OCI-M1 (cell line): ENCODE measurements at places on chromosomes 16 and 17.

GRCh38 chr17:31573047-31573446 lies 181.6 kb downstream of the RAB11FIP4 start:
- DNase-seq = no peak

- peak; percentile 78 for DNase-seq
Observed at GRCh38 chr17:78725448-78726021, 56.5 kb downstream of the CYTH1 start.

- no peak for DNase-seq
Observed at GRCh38 chr17:80291691-80292487, 31.2 kb downstream of the RNF213 start.

DNA sequence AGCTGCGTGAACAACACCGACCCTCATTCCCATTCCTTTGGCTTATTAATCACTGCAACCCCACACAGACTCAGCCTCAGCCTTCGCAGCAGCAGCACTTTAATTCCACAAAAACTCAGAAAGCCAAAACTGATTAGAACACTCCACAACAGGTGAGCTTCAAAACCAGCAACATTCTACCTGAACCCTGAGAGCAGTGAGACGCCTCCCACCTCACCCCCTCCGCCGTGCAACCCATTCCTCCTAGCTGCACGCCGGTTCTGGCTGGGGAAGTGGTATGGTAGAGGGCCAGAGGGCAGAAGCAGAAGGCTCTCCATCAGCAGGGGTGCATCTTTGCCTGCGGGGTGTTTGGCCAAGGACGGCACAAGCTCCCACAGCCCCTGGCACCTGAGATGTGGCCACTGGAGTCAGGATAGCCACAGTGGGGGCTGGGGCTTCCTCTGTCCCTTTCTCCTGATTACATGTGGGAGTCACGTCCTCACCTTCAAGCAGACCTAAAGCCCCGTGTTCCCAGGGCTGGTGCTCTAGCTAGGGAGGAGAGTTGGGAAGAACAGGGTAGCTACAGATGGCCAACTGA lies 1.6 kb downstream of the BORCS6 start:
- no peak for DNase-seq

DNA sequence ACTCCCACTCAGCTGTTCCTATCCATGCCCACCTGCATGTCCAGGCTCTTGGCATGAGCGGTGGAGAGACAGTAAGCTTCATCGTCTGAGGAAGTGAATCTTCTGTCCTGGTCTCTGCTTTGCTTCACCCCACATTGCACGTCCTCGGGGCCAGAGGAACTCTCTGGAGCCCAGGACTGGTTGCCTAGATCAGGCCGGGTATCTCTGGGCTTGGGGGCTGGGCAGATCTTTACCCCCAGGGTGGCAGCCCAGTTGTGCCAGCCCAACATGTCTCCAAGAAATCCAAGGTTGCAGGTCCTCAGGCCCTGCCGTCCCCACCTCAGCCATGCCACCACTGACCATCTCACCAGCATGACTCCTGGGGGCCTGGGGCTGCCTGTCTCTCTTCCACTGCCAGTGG lies 58.3 kb downstream of the BEAN1 start:
- no peak for DNase-seq

GRCh38 chr17:50967795-50968194 lies 101.6 kb upstream of the TOB1 start:
- no peak for DNase-seq

GRCh38 chr16:87550495-87550961 lies 51.8 kb upstream of the JPH3 start:
- peak; percentile 43 for DNase-seq

GRCh38 chr16:66751053-66751302 lies 431 bp downstream of the DYNC1LI2 start:
- DNase-seq = no peak

DNA sequence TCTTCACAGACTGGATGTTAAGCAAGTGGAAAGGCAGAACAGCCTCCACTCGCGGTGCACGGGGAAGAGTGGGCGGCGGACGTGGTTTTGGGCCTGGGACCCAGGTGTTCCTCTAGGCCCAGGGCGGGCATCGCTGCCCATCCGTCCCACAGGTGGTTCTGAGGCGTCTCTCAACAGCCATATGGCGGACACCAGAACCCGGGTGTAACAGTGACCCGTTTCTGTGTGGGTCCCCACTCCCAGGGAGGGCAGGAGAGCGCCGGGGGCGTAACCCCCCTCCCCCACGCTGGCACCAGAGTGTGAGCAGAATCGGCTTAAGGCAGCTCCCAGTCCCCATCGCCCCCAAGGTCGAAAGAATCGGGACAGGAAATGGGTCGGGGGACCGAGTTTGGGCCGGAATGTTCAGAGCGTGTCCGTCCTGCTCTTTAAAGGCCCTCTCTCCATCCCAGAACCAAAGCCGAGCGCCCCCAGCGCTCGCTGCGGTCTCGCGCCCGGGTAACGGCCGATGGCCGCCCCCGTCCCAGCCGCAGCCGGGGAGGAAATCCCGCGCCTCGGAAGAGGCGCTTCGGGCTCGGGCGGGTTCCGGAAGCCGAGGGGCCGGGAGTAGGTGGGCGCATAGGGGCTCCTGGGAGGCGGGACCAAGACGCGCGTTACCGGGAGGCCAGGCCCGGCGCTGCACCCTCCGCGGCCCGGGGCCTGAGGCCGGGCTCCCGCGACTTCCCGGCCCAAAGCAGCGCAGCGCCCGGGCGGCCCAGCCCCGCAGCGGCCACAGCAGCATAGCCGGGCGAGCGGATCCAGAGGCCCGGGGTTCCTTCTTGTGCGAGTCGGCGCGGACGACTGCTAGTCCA lies at the start of gene TK2:
TK2 (minus strand) TSS at position 839 of the 848 bp plus-strand sequence; CDS start at position 778, 61 bp downstream.
- DNase-seq = peak; percentile 76

- no peak for DNase-seq
Observed at GRCh38 chr17:4198995-4199394, 56.0 kb downstream of the CYB5D2 start.

DNA sequence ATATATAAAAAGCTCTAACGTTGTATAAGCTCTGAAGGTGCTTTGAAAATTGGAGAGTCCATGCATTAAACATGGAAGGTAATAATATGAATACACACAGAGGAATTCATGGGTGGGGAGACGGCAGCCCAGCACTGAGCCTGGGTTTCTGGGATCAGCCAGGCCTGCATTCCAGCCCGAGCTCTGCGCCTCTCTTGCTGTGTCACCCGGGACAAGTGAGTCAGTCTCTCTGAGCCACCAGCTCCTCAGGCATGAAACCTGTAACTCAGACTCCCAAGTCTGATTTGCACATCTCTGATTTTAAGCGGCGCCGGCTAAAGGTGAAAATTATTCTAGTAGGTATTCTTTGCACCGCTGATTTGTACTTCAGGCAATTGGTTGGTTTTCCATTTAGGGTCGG lies 238.8 kb downstream of the MRTFB start:
- no peak for DNase-seq

GRCh38 chr17:65455972-65456343 lies 105.5 kb downstream of the AXIN2 start:
- no peak for DNase-seq

- DNase-seq = no peak
Observed at GRCh38 chr16:70782237-70782636, 18.7 kb downstream of the VAC14 start.

GRCh38 chr16:69431948-69432468 lies 7.6 kb downstream of the CYB5B start:
- no peak for DNase-seq

DNA sequence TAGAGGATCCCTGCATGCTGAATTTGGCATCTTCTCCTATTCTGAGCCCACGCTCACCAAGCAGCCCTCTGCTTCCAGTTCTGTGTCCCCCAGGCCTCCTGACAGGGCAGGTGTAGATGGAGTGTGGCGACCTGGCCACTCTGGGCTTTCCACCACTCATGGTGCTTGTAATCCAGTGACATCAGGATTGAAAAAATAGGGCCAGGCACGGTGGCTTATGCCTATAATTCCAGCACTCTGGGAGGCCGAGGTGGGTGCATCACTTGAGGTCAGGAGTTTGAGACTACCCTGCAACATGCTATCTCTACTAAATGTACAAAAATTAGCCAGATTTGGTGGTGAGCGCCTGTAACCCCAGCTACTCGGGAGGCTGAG lies 29.4 kb downstream of the UNK start:
- DNase-seq = no peak

GRCh38 chr16:88687676-88688012 lies 1.3 kb upstream of the SNAI3 start:
- DNase-seq = no peak

DNA sequence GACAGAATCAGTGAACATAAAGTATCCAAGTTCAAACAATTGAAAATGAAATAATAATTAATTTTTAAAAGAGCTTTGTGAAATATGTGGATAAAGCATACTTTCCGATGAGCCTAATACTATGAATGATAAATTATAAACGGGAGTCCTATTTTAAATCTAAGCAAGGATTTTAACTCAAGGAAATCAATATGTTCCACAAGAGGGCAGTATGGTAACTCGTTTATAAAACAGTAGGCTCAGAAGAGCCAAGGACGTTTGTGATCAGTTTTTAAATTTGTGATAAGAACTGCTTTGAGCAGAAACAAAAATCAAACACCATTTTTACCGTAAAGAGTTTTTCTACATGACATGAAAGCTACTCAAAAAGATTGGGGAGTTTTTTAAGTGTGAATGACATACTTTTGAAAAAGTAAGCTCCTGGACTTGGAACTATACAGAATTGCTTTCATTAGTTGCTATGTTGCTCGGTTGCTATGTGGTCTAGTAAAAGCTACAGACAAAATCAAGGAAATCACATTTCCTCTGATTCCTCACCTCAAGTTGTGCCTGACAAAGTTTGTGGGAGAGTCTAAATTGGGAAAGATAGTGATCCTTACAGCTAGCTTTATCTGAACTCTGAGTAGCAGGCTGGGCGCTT lies 11.8 kb upstream of the TEKT1 start:
- peak; percentile 91 for DNase-seq

DNA sequence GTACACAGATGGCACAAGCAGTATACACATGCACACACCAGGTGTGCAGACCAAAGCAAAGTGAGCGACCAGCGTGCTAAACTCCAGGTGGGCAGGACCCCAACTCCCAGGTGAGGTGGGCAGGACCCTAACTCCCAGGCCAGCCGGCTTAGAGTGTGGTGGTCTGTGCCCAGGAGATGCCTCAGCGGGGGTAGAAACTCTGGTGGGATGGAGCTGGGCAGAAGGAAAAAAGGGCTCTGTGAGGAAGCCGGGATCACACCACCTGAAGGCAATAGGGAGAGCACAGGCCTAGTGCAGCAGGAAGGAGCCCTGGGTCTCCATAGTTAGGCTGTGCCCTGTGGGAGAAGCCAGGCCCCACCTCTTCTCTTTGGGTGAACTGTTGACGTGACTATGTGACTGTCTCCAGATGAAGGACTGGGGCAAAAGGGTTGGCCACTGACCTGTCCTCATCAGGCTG lies 1.6 kb upstream of the FOXJ1 start:
- no peak for DNase-seq

GRCh38 chr17:20961586-20961985 lies 81.2 kb downstream of the USP22 start:
- DNase-seq = no peak

- DNase-seq = no peak
Observed at GRCh38 chr17:71935341-71935740, 185.5 kb upstream of the SOX9 start.

- no peak for DNase-seq
Observed at GRCh38 chr17:76515274-76515949, 14.2 kb upstream of the RHBDF2 start.

GRCh38 chr16:67748834-67749233 lies 29.7 kb upstream of the GFOD2 start:
- no peak for DNase-seq

DNA sequence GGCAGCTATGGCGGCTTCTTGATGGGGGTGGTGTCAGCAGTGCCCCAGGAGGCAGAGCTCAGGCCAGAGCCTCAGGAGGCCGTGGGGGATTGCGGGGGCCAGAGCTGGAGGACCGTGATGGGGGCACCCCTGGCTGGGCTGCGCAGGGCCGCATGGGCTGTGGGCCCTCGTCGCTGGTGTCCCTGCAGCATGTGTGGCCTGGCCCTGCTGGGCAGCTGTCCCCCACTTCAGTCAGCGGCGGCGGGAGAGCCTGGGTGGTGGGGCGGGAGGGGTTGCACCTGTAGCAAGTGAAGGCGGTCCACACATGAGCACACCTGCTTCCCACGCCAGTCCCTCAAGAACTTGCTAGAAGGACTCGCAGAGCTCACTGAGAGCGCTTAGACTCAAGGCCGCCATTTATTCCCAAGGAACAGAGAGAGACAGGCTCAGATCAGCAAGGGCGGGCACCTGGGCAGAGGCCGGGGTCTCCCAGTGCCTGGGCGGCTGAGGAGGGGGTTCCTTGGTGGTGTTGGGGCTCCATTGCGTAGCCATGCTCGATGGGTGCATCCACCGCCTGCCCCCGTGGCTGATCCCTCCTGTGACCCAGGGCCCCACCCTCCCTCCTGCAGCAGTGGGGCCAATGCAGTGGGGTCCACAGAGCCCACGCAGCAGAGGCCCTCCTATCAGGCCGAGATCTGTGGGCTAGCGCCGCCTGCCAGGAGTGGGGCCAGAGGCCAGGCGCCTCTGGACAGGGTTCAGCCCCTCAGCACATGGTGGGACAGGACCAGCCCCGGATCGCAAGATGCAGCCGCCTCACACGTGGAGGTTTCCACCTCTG lies 15.7 kb downstream of the PRSS27 start:
- DNase-seq = no peak

DNA sequence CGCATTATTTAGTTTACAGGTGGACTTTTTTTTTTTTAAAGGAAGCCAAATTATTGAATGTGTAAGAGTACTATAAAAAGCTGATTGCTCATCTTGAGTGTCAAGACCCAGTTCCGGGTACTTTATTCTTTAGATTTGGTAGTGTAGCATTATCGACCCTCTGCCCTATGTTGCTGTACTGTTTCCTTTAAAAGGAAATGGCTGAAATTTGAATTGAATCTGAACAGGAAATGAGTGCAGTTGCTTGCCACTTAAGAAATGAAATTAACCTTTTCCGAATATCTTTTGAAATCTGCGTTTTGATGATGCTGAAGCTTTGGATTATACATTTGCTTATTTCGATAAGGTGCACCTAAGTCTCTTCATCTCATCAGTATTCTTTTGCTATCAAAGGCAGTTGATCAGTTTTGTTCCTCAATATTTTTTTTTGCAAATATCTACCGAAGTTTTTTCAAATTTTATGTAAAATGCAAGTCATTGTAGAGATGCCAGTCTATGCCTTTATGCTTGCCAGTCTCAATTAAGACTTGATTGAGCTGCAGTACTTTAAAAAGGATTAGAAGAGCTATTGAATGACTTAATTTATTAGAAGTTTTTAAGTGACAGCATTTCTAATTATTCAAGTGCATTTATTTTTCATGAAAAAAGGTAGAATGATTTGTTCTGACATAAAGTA lies 1.8 kb downstream of the GGNBP2 start:
- DNase-seq = peak; percentile 45

DNA sequence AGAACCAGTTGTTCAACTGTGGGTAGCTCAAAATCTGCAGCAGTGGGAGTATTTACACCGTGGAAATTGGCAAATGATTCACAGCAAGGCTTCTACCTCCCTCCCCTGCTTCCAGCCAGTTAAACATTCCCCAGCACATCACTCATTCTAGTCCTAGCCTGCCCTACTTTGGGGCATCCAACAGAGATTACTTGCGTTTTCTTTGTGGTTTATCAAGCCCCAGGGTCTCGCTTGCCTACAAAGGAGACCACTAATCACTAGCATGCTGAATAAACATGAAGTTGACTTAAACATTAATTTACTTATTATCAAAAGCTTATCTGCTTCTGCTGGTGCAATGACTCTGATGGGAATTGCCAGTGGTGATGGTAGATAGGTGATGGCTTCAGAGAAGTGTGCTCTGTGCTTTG lies 94.5 kb downstream of the MARF1 start:
- no peak for DNase-seq
